ENCODE measurements at places on chromosomes 3 and 15. TPM values are rescaled to one million over a fixed set of nuclear protein-coding genes. Genes with fewer than 3 reads are reported as not detected.

The VWA5B2 gene
- total RNA-seq = not detected

The SERINC4 gene
- total RNA-seq = 0.10 TPM

The SLCO2A1 gene
- not detected for total RNA-seq

The FGD5 gene
- not detected for total RNA-seq

The SLC6A1 gene
- total RNA-seq = not detected

The PLCB2 gene
- total RNA-seq = 65.3 TPM

All from activated CD4-positive, alpha-beta memory T cell treated with anti-CD3 and anti-CD28 coated beads for 36 hours (primary cell).